ENCODE measurements at places on chromosomes 2 and 18. TPM values are rescaled to one million over a fixed set of nuclear protein-coding genes. Genes with fewer than 3 reads are reported as not detected.

Gene CTNNA2
- 9.0 TPM for total RNA-seq

- DNase-seq: no peak
These were observed 165.9 kb upstream of the MEX3C start for GRCh38 chr18:51363384-51363783.

DNA sequence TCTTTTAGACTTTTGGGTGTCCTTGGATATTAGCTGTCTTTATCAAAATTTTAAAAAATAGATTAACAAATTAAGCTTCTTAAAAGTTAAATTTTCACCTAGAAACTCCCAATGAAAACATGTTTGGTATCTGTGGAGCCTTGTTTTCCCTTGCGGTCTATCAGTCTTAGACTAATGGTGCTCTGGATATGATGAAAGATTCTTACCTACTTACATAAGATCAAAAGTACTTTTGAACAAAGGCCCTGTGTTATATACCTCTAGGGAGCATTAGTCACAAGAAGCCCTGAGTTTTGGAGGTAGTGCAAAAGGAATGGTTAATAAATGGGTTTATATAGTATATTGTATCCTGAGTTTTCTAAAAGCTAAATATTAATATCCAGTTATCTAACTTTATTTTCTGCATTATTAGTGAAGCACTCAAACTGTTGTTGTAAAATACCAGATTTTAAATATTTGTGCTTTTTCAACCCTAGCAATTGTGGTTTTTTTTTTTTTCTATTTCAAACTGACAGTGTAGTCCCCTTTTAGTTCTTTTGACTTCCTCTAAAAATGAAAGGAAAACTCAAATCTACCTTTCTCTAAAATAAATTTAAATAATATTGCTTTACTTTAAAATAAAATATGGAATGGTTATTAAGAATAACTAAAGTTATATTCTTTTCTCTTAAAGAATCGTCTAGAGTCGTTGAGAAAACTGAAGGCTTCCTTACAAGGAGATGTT, 18.1 kb downstream of the NDC80 start:
- no peak for DNase-seq

- DNase-seq: no peak
These were observed 5.8 kb upstream of the ARL5A start for GRCh38 chr2:151833984-151834383.

GRCh38 chr2:79573895-79574674, 61.2 kb downstream of the CTNNA2 start:
- no peak for DNase-seq

Gene TRMT61B
- total RNA-seq: 30.1 TPM

DNA sequence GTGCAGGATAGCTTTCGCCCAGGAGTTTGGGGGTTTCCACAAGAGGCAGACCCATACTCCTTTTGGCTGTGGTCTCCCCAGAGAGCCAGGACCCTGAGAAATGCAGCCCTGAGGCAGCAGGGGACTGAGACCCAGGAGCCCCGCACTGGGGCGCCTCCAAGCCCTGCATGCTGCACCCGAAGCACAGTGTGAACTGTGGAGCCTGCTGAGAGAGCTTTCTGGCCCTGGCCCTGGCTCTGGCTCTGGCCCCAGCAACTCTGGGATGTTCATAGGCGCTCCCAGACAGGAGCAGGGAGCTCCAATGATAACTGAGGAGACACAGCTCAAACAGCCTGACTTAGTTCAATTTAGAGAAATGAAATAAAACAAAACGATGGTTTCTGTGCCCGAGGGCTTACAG, 96.4 kb upstream of the TEX51 start:
- DNase-seq: no peak

GRCh38 chr18:58051765-58052460, 7.9 kb downstream of the NEDD4L start:
- no peak for DNase-seq

GRCh38 chr2:194104687-194105086, 1552.3 kb upstream of the SLC39A10 start:
- no peak for DNase-seq

DNA sequence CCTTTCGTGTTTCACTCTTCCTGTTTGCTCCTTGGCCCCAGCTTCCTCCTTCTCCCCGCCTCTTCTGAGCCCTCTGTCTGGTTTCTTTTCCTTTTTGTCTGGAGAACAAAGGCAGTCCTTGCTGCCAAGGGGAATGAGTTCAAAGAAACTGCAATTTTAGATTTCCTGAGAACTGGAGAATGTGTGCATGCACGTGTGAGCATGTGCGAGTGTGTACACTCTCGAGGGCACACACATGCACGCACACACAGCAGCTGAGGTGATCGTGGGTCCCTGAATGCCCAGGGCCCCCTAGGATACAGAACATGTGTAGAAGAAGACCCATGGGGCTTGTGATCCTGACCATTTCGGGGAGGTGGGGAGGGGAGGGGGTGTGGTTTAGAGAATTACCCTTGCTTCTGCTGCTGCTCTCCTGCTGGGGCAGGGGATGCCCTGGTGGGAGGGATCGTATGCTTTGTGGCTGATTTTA, 151.8 kb downstream of the DYSF start:
- DNase-seq: no peak

DNA sequence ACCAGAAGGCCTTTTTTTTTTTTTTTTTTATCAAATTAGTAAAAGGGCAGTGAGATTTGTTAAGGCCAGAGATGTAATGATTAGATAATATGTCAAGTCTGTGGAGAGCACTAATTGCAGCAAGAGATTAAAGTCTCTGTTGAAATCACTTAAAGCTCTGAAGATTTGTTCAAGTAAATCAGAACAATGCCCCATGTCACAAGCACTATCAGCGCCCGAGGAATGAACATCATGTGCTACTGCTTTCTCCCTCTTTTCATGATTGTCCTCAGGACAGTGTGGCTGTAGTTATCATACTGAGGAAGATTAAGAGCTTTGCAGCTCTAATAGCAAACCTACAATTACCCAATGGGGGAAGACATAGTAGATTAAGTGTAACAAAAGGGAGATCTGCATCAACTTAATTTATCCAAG, 71.1 kb downstream of the TDRD15 start:
- no peak for DNase-seq

- DNase-seq: no peak
These were observed 8.0 kb downstream of the TEX261 start for GRCh38 chr2:70986499-70987189.

Gene PDCD1
- 0.48 TPM for total RNA-seq

GRCh38 chr2:41728788-41729338, 319.0 kb upstream of the PKDCC start:
- DNase-seq: no peak

Gene PFN4
- not detected for total RNA-seq

Gene MCFD2
- 74.2 TPM for total RNA-seq

GRCh38 chr2:83196225-83196624, 1262.9 kb downstream of the SUCLG1 start:
- no peak for DNase-seq

Gene ANKRD62
- total RNA-seq: not detected

- DNase-seq: no peak
These were observed 114.0 kb downstream of the STPG4 start for GRCh38 chr2:47041063-47041462.

DNA sequence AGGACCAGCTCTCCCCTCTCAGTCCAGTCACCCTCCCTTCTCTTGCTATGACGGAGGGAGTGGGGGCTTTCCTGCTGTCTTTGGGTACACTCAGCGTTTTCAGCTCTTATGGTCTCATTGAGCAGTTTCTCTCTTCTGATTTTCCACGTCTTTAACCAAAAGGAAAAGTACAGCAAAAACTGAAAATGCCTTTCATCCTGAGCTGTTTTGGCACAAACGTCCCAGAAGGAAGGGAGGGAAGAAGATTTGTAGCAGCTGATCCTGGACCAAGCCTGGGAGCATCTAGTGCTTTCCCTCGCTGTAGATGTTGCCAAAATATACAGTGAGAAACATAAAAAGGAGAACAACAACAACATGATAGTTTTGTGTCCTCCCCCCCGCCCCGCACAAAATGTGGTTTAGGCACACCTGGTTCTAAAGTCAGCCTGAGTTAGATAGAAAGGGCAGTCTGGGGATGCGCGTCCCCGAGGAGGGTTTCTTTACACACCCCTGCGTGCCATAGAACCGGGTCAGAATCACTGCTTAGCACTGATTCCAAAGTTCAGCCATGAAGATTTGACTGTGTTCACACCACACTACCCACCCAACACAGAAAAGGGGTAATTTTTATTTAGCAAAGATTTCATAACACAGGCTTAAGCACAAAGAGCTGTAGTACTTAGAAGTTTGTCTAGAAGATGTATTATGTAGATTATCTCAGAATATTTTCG, 53.4 kb downstream of the SLC40A1 start:
- DNase-seq: no peak

- DNase-seq: no peak
These were observed 701.4 kb downstream of the ERBB4 start for GRCh38 chr2:211837206-211837605.

Gene ADNP2
- total RNA-seq: 61.1 TPM

- peak; percentile 56 for DNase-seq
These were observed 983 bp downstream of the CXXC1 start for GRCh38 chr18:50286391-50287027.

DNA sequence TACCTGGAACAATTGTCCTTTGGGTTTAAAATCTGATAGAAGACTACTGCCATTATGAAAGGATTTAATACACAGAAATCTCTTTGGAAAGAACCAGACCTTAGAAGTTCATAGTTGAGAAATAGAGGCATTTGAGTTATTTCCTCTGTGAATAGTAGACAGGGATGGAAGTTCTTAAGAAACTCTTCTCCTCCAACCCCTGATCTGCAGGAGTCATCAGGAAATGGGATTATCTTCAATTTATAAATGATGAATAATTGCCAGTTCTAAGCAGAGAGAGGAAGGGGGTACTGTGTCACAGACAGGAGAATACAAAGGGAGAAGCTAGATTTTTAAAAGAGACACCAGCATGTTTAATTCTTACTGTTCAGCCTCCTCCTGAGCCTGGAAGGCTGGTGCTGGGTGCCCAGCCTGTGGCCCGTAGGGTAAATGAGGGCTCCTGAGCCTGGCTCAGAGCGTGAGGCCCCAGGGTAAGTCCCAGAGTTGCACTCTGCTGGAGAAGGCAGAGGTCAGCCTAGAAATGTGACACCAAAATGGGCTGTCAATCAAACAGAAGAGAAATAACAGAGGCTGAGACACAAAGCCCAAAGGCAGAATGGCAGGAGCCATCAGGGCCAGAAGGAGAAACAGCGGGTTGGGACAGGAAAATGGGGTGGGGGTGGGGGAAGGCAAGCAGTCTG, 58.2 kb upstream of the PKDCC start:
- no peak for DNase-seq

Gene SERPINB4
- total RNA-seq: 0.96 TPM

Gene UPP2
- total RNA-seq: not detected

GRCh38 chr2:181683518-181684453, 3.5 kb upstream of the NEUROD1 start:
- peak; percentile 47 for DNase-seq

Gene FSHR
- not detected for total RNA-seq

DNA sequence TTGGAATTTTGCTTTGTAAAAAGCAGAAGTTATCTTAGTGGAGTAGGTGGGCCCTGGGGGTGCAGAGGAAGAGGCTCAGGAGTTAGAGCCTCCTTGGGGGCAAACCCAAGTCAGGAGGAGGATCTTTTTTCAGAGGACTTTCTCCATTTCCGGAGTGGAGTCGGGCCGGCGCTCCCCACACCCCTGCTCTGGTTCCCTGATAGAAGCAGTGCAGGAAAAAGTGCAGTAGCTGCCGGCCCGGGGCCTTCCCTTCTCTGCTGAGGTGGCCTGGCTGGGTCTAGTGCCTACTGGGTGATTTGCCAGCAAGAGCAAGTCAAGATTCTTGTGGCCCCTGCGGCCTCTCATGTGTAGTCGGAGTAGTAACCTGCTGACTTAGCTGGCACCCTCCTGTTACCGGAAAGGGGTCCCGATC, 124.2 kb upstream of the HS6ST1 start:
- DNase-seq: peak; percentile 53

GRCh38 chr2:105738658-105739241, 6.0 kb upstream of the NCK2 start:
- no peak for DNase-seq

Gene EVX2
- total RNA-seq: not detected

DNA sequence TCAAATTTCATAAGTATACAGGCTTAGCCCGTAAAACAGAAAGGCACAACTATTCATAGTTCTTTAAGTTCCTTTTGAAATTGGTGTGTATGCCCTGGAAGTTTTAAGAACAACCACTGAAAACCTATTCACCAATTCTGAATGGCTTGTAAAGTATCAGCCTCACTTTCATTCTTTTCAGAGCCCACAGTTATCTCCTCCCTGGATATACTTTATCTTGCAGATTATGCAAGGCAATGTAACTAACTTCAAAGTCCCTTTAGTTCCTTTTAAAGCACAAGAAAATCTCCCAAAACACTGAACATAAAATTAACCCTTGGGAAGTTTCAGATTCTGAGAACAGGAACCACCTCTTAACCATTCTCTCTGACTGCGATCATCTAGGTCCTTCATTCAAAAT, 1.1 kb downstream of the STRN start:
- DNase-seq: no peak

GRCh38 chr18:55219059-55219458, 259.8 kb upstream of the CCDC68 start:
- DNase-seq: no peak

Gene TNFRSF11A
- 10.6 TPM for total RNA-seq

- no peak for DNase-seq
These were observed 258.1 kb downstream of the ATAD2B start for GRCh38 chr2:23668756-23669304.

GRCh38 chr2:42567806-42568400, 529 bp upstream of the MTA3 start:
- peak; percentile 46 for DNase-seq

Gene OSBPL6
- 7.2 TPM for total RNA-seq

- DNase-seq: no peak
These were observed 267.7 kb downstream of the ALPK2 start for GRCh38 chr18:58361212-58361611.

Gene FBXO36
- 3.4 TPM for total RNA-seq

Gene ANKRD39
- 18.5 TPM for total RNA-seq

GRCh38 chr2:180203972-180204371, 196.9 kb upstream of the CWC22 start:
- DNase-seq: no peak

Gene MYCN
- total RNA-seq: 142 TPM

Measured in H1 (cell line).